Kidney epithelial cell (primary cell): ENCODE measurements at places on chromosomes 6 and 20. TPM values are rescaled to one million over a fixed set of nuclear protein-coding genes. Genes with fewer than 3 reads are reported as not detected.

DNA sequence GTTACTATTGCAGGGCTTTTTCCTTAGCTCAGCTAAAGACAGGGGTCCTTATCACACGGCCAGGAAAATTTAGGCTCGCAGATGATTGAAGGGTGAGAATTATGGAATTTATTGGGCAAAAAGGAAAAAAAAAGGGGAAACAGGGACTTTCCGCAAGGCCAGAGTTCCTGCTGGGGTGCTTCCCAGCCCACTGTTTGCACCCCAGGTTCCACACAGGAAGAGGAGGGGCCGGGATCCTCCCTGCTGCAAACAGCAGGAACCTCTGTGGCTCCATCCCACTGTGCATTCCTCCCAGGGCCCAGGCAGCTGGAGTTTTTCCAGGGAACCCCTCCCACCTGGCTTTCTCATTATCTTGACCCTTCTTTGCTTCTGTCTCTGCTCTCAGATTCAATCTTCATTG is 35.9 kb upstream of the IL20RA start:
- DNase-seq = no peak

SMOC2 gene
- not detected in 2 replicates for total RNA-seq

DNA sequence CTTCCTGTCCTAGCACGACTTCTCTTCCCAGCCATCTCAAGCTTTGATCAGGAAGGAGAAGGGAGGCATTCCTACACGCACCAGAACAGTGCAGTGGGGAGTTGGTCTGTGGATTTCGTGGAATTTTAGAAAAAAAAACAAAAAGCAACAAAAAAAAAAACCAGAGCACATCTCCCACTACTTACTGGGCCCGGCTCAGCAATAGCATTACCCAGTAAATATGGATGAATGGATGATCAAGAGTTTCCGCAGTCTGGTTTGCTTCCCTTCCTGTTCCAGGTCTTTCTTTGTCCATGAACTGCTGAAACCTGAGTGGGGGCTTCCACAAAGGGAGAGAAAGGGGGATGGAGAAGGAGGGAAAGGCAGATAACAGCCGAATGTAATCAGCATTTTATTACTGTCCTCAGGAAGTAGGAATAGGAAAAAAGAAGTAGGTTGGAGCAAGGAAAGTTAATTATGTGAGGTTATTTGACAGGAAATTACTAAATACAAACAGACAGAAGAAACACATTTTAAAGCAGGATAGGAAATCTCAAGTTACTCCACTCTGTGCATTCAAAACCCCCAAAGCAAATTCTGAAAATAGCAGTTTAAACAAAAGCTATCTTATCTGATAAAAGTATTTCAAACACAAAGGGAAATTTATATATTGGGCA is 349.0 kb downstream of the PRL start:
- no peak for DNase-seq

DNA sequence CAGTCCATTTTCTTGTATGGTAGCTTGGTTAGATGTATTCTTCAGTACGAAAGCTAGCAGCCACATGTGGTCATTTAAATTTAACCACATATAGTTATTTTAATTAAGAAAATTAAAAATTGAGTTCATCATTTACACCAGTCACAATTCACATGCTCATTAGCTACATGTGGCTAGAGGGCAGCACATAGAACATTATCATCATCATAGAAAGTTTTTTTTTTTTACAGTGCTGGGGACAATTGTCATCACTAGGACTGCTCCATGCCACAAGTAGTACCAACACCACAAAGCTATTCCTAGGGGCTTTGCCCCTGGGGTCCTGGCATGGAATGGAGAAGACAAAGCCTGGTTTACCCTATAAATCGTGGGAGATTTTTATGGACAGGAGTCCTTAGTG is 30.5 kb downstream of the PLCB4 start:
- DNase-seq = no peak

DNA sequence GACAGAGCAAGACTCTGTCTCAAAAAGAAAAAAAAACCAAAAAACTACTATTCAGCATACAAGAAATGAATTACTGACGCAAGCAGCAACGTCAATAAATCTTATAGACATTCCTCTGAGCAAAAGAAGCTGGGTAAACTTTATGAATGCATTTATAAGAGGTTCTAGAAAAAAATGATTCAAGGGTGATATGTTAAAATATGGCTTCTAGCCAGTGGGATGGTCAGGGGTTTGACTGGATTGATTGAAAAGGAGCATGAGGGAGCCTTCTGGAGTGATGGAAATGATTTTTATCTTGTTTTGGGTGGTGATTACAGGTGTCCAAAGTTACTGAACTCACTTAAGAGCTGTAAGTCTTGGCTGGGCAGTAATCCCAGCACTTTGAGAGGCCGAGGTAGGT is 64.9 kb upstream of the SALL4 start:
- no peak for DNase-seq

PLA2G7 gene
- 1.1 and 1.7 TPM in 2 replicates for total RNA-seq

DNA sequence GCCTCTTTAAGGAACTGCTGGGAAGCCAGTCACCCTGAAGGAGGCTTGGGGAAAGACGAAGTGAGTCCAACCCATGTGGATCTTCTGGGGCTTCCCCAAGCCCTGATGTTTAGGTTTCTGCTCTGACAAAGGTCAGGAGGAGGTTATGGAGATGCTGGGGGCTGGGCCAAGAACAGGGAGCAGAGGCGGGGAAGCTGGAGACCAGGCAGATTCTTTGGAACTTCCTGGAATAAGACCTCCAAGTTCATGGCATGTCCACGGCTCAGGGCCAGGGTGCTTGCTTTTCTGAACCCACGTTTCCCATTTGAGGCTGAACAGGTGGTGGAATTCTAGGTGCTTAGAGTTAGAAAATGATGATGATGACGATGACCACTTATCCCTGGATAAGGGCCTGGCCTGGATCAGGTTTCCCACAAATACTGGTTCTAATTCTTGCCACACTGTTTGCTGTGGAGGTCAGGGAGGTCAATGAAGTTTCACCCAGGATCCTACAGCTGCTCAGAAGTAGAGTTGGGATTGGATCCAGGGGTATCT is 30.0 kb upstream of the TGM2 start:
- DNase-seq = no peak

HSPA12B gene
- total RNA-seq = 0.08 and 0.68 TPM in 2 replicates
